ENCODE measurements at places on chromosomes 3 and 15.

DNA sequence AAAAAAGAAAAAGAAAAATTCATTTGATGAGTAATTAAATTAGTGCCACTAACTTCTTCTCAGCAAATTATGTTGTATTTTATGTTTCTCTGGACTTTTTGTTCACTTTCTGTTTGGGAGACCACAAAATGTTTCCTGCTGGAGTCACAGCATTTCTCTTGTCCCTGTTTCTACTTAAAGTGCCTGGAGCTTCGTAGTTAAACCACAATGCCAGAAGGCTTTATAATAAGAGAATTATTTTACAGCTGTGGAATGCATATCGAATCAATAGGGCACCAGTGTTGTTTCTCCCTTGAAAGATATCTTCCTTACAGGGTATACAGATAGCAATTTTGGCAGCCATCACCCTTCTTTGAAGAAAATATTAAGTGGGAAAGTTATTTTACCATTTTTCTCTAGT is 3.2 kb downstream of the DTWD1 start:
- no peak for DNase-seq

GRCh38 chr3:128385080-128385832 is 81.4 kb downstream of the DNAJB8 start:
- no peak for DNase-seq

GRCh38 chr3:40321818-40322217 is 12.3 kb downstream of the EIF1B start:
- no peak for DNase-seq

GRCh38 chr15:28986108-28986507 is 100.3 kb downstream of the APBA2 start:
- DNase-seq = no peak

GRCh38 chr15:57468486-57468885 is 92.2 kb downstream of the CGNL1 start:
- no peak for DNase-seq

DNA sequence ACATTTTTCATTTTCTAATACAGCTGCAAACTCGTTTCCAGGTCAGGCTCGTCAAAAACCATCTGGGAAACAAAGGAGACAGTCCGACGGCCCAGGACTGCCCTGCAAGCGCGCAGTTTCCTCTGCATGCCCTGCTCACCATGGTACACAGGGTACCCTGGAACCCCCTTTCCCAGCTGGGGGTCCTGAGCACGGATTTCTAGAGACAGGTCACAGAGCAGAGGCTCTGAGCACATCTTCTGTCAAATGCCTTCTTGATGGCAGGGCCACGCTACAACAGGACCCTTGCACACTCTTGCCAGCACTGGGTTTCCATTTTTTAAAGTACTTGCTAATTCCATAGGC is 8.1 kb downstream of the ZXDC start:
- DNase-seq = no peak

GRCh38 chr3:46245146-46245545 is 2.9 kb downstream of the CCR3 start:
- no peak for DNase-seq

- no peak for DNase-seq
Measured at GRCh38 chr15:85766001-85766831, 28.5 kb downstream of the KLHL25 start.

GRCh38 chr15:66070220-66070934 is 183.2 kb downstream of the MEGF11 start:
- DNase-seq = no peak

DNA sequence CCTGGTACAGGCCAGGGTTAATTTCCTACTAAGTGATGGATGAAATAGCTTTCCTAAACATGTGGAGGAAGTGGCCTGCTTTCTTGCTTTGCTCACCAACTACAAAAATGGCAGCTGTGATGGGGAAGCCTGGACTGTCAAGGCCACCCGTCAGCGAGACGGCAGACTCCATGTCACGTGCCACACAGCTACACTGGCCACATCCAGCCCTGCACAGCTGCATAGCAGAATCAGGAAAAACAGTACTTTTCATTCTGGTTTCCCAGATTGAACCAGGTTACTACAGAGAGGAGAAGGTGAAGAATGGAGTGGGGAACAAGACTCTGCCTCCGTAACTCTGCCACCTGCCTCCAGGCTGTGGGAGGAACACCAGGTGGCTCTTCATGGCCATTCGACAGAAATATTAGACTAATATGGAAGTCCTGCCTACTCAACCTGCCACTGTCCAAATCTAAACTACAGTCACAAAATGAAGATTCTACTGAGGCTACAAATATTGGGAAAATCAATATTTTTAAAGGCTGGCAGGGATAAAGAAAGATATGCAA is 174.3 kb downstream of the MAGI1 start:
- no peak for DNase-seq

DNA sequence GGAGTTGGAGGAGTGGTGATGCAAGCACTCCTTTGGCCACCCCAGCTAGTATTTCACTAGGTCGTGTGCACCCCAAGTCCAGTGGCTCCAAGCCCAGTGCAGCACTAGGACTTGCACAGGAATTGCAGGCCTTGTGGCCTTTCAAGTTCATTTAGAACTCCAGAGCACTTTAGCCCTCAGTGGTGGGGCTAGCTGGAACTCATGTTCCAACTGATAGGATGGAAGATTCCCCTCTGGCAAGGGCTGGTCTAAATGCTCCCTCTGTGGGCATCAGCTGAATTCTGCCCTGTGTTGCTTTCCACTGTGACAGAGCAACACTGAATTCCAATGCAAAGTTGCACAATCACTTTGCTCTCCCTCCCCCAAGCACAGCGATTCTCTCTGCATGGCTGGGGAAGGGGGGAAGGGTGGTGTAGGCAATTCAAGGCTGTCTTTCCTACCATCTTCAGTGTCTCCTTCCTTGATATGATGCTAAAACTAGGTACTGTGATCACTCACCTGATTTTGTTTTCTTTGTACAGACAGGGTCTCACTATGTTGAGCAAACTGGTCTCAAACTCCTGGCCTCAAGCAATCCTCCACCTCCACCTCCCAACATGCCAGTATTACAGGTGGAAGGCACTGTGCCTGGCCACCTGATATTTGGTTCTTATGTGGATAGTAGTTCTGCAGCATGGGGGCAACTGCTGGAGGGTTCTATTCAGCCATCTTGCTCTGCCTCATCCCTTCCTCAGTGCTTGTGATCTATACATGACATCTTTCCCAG is 10.3 kb downstream of the USF3 start:
- no peak for DNase-seq

GRCh38 chr15:41774062-41774881 is at the start of gene MAPKBP1:
MAPKBP1 (plus strand) TSS chr15:41774484; CDS start chr15:41775276, 792 bp downstream.
- DNase-seq = peak; percentile 85

DNA sequence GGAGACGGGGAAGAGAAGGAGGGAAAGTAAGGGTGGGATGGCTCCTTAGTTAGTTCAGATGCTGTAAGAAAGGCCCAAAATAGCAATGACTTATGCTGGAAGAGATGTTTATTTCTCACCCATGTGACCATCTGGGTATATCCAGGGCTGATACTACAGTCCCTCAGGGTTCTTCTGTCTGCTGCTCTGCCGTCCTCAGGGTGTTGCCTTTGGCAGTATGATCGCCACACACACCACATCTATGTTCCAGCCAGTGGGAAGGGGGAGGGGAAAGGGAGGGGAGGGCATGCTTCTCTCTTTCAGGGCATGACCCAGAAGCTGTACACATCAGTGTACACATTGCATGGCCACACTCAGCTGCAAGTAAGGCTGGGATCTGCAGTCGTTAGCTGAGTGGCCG is 10.2 kb downstream of the CD276 start:
- DNase-seq = no peak

GRCh38 chr3:173890091-173890490 is 492.5 kb downstream of the NLGN1 start:
- no peak for DNase-seq

GRCh38 chr3:114794894-114795630 is 352.0 kb downstream of the ZBTB20 start:
- DNase-seq = no peak

DNA sequence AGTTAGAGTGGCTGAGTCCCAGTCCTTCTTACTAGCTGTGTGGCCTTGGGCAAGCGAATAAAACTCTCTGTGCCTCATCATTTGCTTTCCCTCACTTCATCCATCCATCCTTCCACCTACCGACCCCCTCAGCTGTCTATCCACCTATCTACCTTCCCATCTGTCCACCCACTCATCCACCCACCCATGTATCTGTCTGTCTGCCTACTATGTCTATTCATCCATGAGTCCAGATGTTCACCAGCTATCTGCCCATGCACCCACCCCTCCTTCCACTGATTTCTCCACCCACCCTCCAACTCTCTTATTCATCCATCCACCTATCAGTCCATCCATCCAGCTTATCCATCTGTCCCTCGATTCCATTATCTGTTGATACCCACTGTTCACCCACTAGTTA is 60.4 kb upstream of the ATP2B2 start:
- DNase-seq = no peak

DNA sequence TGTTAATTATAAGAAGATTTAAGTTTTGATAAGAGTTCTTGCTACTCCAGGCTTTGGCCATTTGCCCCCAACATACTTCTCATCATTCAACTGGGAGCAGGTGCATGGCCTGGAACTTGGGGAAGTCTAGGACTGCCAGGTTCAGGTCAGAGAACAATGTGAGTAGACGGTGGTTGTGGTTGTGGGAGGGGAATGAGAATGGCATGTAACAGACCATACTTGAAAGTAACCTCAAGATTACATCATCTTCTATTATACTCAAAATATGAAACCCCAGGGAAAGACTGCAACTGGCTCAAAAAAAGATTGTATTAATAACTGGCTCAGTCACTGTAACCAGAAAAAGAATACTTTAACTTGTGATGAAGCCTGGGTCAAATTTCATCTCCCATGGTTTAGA is 364.9 kb upstream of the DPPA4 start:
- DNase-seq = no peak

DNA sequence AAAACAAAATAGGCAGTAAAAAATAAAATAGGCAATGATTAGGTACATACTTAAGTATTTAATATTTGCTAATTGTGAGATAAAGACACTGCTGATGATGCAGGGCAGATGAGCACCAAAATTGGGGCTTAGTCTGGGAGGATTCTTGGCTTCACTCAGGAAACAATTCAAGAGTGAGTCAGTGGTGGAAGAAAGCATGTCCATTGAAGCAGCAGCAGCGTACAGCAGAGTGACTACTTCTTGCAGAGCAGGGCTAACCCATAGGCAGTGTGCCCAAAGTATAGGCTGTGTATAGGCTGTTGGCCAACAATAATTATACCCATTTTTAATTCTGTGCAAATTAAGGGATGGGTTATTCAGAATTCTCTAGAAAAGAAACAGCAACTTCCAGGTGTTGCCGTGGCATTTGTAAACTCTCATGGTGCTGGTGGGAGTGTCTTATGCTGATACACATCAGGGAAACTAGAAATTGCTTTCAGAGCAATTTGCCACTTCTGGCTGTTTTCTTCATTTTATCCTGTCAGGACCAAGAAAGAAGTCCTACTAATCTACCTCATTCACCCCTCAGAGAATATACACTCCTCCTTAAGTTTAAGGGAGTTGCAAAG is 317.3 kb upstream of the NAALADL2 start:
- DNase-seq = no peak

DNA sequence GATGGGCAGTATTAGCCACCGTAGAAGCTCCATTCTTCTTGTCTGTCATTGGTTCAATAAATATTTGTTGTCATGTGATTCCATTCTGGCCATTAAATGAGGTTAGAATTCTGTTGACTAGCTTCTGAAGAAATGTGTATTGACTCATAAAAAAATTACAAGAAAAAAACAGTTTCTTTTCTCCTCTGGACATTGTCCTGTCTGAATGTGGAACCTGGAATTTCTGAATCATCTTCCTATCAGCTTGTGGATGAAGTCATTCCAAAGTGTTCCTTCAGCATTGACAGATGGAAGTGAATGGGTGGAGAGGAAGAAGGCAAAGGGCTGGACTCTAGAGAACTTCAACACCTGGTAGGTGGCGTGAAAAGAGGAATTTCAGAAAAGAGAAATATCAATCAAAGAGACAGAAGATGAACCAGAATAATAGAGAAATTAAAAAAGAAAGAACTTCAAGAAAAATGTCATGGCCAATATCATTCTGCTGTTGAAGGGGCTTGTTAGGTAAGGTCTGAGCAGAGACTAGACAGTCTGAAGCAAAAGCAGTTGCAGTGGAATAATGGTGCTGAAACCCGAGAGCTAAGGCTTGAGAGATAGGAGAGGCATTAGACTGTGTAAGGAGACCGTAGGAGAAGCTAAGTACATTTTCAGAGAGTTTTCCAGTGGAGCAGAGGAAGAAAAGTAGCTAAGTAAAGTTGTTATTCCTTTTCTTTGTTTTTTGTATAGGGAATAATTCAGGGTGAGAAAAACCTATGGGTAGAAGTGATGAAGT is 806.6 kb downstream of the SQOR start:
- no peak for DNase-seq

DNA sequence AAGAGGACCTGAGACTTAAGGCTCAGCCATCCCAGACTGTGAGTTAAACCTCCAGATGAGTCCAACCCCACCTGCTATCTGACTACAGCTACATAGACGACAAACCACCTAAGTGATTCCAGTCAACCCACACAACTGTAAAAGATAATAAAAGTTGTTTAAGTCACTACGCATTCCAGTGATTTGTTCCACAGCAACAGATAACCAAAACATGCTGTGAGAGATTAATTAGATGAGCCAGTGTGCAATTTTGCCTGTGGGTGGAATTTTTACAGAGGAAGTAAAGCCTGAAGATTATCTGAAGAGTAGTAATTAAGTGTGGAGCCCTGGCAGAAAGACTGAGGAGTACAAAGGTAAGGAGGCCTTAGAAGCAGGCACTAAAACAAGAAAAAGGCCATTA is 5.4 kb downstream of the BTBD1 start:
- DNase-seq = no peak

GRCh38 chr3:153513236-153513635 is 351.2 kb downstream of the RAP2B start:
- DNase-seq = no peak

- DNase-seq = no peak
Measured at GRCh38 chr3:163722405-163722804, 1355.9 kb downstream of the SI start.
